Mesenchymal stem cell (in vitro differentiated cells and primary cell): ENCODE measurements at places on chromosomes 7 and 10.

- DNase-seq, result peak; percentile 57
Measured at GRCh38 chr10:118754229-118754555, 578 bp downstream of the CACUL1 start.

- no peak for DNase-seq
Measured at GRCh38 chr10:61987537-61987936, 86.0 kb downstream of the ARID5B start.

GRCh38 chr7:41628901-41629300 lies 74.0 kb downstream of the INHBA start:
- DNase-seq, result no peak

DNA sequence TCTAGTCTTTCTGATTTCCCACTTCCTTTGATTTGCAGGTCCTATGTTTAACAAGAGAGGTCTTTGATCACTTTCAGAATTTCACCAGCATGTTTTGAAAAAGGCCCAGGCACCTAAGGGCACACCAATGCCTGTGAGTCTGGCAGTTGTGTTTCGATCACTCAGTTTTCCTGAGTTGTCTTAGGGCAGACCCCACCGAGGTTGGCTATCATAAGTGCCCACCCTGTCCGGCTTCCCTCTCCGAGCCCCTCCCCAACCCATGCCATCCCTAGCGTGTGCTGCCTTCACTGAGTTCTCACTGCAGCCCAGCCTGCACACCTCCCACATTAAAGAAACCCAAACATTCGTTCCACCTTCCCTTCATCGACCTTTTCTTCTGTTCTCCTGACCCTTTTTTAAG lies 257.9 kb downstream of the GRID1 start:
- no peak for DNase-seq

GRCh38 chr10:60352105-60352504 lies 37.6 kb downstream of the ANK3 start:
- DNase-seq, result no peak

DNA sequence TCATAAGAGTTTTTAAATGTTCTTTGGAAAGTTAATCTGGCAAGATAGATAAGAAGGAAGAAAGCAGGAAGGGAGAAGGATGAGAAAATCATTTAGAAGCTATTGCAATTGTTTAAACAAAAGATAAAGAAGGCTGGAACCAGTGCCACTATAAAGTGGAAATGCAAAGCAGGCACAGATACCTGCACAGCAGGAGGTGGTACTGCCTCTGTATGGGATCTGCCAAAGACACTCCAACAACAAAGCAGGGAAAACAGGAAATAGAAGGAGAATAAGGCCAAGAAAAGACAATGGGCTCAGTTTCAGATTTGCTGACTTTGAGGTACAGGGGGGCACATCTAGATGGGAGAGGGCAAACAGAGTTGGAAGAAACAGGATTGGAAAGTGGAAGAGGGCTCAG lies 138.6 kb downstream of the PPP1R17 start:
- no peak for DNase-seq

DNA sequence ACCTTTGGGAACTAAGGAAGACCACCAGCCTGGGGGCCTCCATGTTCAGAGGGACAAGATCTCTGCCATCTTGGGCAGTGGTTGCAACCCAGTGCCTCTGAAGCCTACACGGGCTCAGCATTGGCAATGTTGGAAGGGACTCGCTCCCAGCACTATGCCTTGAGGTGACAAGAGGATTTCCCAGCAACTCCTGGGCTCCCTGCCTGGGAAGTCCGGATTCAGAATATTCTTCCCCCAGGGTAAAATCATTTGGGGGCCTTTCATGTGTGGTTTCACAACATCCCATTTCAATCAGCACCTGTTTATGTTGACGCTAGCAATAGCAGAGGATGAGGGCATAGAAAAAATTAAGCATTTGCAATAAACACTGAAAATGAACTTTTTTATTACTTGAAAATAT lies 509.8 kb upstream of the MGMT start:
- DNase-seq, result no peak

DNA sequence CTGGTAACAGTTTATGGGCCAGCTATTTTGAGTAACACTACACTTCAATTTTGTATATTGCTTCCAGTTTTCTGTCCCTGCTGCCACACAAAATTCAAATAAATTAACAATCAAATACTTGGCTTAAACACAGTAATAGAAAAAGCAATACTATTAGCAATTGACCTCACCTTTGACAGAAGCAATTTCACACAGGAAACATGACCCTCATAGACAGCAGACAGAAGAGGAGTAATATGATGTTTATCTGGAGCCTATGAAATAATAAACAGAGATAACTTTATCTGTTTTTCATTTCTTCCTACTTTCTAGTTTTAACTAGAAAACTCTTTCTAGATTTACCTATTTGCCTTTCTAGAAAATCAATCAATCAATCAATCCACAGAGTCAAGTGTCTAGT lies 26.7 kb downstream of the MTPN start:
- DNase-seq, result no peak

- no peak for DNase-seq
Measured at GRCh38 chr10:123906884-123907652, 15.5 kb upstream of the CPXM2 start.

DNA sequence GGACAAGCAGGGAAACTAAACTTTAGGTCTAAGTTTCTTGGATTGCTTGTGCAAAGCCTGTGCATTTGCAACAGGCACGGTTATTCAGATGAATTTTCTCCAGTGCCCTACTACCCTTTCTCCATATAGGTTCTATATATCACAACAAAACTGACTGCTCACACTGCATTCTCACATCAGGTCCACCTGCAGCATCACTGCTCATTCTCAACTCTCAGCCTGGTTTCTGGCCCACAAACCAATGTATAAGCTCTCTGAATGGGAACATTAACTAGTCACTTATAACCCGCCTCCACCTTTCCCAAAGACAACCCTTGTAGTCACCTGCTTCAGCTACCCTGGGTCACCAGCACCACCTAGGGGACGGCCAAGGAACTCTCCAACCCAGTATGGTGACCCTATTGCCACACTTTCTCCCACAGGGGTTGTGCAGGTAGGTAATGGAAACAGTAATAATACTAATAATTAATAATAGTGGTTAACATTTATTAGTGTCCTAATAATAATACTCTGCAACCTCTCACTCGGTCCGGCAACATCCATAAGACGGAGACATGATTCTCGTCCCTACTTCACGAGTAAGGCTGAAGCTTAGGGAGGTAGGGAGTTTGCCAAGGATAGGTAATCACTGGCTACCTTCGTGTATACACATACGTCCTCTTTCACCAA lies 97.3 kb downstream of the CLEC2L start:
- DNase-seq, result peak; percentile 22

DNA sequence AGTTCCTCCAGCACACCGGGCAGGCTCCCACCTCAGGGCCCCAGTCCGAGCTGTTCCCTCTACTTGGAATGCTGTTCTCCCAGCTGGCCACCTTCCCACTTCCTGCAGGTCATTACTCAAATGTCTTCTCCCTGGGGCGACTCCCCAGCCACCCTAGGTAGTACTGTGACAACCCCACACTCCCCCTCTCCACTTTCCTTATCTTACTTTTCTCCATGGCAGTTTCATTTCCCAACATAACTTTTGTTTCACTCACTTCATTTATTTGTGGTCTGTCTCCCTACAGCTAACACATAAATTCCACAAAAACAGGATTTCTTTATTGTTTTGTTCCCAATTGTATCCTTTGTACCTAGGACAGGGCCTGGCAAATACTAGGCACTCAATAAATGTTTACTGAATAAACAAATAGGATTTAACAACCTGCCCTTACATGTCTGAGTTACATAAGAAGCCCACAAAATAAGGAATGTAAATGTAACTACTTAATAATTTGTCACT lies 76.5 kb downstream of the JAZF1 start:
- DNase-seq, result no peak

DNA sequence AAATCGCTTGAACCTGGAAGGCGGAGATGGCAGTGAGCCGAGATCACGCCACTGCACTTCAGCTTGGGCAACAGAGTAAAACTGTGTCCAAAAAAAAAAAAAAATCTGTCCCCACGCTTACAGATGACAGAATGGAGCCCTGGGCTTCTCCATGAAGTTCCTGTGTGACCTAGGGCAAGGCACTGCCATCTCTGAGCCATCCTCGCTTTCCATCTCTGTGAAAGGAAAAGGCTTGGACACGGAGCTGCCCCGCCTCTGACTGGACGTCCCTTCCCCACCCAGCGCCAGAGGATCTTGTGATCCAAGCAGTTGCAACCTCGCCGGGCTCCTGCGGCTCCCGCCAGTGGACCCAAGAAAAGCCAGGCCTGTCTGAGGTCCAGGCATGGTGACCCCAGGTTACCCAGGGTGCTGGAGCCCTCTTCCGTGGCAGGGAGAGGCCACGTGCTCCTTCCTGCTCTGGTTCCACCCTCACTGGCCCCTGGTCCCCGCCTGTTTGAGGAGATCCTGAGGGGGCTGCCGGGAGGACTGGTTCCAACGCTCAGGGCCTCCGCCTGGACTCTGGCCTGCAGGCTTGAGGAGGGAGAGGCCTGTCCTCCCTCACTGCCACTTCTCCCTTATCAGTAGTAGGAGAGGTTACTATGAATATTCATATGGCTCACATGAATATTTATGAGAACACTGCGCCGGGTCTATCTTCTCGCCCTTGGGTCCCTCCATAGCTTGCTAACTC lies 25.6 kb upstream of the ELFN1 start:
- no peak for DNase-seq

DNA sequence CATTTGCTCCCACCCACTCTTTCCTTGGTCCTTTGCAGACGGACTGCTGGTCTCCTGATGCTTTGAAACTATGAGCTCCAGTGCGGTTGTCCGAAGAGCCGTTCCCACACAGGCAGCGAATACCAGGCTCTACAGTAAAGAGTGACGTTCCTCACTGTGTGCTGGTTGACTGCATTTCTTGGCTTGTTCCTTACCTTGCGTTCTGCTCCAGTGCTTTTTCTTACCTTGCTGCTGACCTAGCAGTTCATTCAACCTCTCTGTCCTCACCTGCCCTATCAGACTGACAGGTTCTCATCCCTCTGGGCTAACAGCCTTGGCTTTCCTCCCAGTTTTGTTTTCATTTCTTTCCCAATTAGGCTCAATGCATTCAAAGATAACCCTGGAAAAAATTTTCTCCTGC lies 214.8 kb downstream of the TMEM178B start:
- no peak for DNase-seq

DNA sequence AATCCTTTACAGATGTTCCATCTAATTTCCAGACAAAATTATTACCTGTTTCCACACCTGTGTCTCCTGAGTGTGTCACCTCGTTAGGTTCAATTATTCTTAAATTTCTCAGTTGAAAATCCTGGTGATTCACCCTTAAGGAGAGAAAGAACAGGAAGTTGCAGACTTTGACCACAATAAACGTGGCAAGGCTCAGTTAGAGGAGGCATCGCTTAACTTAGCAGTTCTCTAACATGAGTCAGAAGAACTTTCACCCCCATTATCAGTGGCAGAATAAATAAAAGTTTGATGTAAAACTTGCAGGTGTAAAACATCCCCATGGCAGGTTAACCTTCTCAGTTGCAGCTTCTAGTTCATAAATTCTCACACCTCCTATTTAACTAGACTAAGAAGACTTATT lies 8.3 kb downstream of the XPNPEP1 start:
- DNase-seq, result peak; percentile 91

- DNase-seq, result no peak
Measured at GRCh38 chr10:126921162-126921561, 15.9 kb downstream of the DOCK1 start.

- no peak for DNase-seq
Measured at GRCh38 chr10:48671914-48672595, 12.6 kb upstream of the WDFY4 start.

- no peak for DNase-seq
Measured at GRCh38 chr7:52799817-52800216, 235.6 kb upstream of the POM121L12 start.

- no peak for DNase-seq
Measured at GRCh38 chr7:50262446-50262845, 42.1 kb upstream of the IKZF1 start.

DNA sequence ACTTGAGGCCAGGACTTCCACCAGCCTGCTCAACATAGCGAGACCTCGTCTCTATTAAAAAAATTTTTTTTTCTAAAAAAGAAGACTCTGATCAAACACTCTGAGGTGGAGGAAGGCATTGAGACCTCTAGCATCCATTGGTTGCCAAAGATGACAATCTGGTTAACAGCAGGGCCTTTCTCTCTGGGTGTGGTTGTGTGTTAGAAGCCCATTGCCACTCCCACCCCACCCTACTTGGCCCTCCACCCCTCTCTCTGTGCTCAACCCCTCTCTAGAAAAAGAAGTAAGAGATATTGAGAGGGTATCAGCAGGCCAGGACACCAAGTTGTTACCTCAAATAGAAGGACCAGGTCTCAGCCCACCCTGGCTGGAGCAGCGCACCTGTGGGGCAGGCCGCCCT lies 57.4 kb upstream of the MXI1 start:
- DNase-seq, result no peak

DNA sequence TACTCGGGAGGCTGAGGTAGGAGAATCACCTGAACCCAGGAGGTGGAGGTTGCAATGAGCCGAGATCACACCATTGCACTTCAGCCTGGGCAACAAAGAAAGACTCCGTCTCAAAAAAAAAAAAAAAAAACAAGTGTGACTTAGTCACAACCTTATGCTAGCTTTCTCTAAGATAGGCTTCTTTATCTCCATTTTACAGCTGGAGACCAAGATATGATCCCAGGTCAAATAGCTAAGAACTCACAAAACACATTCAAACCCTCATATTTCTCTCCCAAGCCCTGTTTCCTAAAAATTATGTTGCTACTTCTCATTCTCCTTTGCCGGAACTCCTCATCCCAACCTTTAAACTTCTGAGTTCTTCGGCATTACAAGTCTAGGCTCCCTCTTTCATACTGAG lies 13.0 kb upstream of the DHTKD1 start:
- no peak for DNase-seq

DNA sequence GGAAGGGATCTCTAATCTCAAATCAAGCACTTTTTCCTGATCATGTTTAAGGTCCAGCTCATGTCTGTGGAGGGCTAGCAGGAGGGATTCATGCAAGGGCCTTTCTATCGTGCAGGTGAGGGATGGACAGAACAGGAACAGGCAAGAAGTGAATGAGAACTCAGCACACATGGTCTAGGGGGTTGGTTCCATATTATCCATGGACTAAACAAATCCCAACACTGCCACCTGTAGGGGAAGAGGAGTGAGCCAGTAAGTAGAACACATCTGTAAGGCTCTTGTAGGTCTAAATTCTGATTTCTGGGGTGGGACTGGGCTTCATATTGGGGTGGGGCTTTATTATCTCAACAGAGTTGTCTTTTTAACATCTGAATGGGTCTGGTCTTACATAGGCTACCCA lies 138.0 kb upstream of the TARP start:
- no peak for DNase-seq
